Activated CD4-positive, CD25-positive, alpha-beta regulatory T cell treated with anti-CD3 and anti-CD28 coated beads, Interleukin-2, amount 50 U/mL, for 72 hours (primary cell): ENCODE measurements at places on chromosomes 16 and 17.

DNA sequence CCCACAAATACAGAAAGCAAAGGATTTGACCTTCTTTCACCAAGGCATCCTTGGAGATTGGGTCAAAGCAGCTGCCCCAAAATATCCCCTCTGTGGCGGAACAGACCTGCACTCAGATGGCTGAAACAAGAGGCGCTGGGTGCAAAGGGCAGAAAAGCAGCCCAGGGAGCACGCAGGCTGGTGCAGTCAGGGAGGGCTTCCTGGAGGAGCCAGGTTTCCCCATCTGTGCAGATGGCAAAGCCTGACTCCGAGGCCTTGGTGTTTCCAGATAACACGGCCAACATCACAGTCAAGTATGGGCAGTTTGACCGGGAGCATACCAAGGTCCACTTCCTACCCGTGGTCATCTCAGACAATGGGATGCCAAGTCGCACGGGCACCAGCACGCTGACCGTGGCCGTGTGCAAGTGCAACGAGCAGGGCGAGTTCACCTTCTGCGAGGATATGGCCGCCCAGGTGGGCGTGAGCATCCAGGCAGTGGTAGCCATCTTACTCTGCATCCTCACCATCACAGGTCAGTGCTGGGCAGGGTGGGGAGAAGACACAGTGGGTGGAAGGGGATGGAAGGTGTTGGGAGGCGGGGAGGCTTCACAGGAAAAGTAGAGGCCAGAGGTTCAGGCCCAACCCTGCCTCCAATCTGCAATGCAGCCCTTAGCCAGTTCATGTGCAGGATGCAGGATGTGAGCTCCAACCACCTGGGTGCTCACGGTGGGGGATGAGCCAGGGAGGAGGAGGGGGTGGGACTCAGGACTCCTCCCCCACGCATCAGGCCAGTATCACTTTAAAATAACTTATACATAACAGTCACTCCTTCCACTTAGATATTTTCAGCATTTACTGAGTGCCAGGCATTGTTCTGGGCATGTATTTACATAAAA is 26.4 kb upstream of the BEAN1 start:
- DNase-seq = no peak

DNA sequence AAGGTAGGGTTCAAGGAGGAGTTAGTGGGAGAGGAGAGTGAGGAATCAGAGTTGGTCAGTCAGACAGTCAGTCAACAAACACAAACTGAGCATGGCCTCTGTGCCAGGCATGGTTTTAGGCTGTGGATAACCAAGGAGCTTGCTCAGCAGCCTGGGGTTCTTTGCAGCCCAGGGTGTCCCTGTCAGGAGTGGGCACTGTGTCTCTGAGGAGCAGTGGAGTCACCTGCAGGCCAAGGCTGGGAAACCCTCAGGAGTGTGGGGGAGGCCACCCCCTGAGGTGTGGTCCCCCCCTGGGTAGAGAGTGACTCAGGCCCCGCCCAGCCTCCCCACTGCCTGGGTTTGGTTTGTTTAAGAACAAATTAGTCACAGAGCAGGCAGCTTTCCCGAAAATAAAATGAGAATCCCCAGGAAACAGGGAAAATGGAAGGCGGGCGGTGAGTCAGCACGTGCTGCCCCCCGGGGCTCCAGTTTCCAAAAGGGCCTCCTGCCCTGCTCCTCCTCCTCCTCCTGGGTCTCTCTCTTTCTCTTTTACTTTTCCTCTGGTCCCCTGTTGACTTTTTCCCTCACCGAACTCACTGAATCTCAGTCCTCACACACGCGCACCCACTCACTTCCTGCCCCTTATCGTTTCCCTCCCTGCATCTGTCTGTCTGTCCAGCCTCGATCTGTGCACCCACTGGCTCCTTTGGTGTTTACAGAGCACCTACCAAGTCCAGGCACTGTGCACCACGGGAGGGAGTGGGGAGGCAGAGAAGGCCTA is 44.3 kb downstream of the SOCS3 start:
- DNase-seq = no peak

- no peak for DNase-seq
These were observed 3.5 kb upstream of the SALL1 start for GRCh38 chr16:51154271-51155171.

- DNase-seq = no peak
These were observed 25.8 kb upstream of the ACSF3 start for GRCh38 chr16:89067677-89068443.

GRCh38 chr16:54412037-54412436 is 125.5 kb upstream of the IRX3 start:
- no peak for DNase-seq

GRCh38 chr16:8548166-8548565 is 42.1 kb downstream of the TMEM114 start:
- DNase-seq = no peak

GRCh38 chr16:50396761-50397535 is 28.2 kb upstream of the BRD7 start:
- DNase-seq = no peak

- DNase-seq = no peak
These were observed 19.6 kb downstream of the RNF135 start for GRCh38 chr17:30990458-30990857.

DNA sequence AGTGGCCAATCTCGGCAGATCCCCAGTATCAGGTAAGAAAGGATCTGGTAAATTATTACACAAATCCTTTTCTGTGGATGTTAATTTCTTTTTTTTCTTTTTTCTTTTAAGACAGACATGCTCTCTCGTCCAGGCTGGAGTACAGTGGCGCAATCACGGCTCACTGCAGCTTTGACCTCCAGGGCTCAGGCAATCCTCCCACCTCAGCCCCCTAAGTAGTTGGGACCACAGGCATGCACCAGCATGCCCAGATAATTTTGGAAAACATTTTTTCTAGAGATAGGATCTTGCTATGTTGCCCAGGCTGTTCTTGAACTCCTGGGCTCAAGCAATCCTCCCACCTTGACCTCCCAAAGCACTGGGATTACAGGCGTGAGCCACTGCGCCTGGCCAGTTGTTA is 54.0 kb downstream of the GAS7 start:
- DNase-seq = no peak

DNA sequence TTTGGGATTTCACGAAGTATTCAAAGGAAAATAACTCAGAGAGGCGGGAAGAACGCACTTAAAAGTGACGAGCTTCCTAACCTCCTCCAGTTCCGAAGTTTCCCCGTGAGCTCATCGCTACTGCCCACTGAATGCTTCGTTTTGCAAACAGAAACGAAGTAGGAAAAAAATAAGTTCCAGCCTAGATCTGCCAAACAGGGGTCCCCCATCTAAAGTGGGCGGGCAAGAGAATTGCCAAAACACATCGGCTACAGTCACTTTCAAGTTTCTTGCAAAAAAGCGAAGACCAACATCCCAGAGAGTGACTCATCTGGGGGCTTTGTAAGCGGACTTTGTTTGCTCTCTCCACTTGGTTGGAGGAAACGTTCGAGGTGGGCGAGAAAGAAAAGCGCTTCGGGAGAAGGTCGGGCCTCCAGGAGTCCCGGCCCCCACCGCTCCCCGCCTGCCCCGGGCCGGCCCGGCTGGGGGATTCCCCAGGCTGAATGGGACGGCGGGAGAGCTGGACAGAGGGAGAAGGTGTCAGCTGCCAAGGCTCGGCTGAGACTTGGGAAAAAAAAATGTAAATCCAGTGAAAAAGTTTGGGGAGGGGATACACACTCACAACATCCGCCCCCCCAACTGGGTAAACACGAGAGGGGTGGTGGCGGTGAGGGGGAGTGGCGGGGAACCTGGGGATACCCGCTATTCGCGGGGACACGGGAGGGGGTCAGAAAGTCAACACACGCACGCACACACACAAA is 1.0 kb downstream of the VEZF1 start:
- DNase-seq = peak; percentile 42

DNA sequence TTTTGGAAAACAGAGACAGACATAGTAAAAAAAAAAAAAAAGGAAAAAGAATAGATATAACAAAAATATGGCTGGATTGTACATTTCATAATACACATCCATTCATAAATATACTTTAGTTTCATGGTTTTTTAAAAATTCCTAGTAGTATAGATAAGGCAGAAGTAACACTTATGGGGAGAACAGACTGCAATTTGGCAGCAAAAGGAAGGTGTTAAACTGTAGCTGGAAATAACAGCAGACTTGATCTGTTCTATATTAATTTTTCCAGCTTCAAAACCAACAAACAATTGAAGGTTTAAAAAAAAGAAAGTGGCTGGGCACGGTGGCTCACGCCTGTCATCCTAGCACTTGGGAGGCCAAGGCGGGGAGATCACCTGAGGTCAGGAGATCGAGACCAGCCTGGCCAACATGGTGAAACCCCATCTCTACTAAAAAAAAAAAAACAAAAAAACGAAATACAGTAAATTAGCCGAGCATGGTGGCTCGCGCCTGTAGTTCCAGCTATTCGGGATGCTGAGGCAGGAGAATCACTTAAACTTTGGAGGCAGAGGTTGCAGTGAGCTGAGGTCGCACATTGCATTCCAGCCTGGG is 191.8 kb downstream of the SPECC1 start:
- DNase-seq = no peak

DNA sequence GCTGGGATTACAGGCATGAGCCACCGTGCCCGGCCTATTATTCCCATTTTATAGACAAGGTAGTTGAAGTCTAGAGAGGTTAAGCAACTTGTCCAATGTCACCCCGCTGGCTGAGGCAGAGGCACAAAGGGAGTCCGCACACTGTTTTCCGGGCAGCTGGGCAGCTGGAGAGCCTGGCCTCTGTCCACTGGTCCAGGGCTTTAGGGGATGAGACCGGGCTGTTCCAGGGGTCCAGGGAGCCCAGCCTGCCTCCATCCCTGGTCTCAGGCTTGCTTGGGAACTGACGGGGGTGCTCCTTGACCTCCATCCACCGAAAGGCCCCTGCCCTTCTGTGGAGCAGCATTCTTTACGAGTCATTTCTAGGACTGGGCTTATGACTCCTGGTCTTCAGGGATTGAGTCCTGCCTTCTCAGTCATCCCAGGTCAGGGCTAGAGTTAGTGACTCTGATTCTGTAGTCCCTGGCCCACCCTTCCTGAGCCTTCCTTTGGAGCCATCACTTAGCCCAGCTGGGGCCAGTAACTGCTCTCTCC is 37.5 kb downstream of the SOCS3 start:
- no peak for DNase-seq

DNA sequence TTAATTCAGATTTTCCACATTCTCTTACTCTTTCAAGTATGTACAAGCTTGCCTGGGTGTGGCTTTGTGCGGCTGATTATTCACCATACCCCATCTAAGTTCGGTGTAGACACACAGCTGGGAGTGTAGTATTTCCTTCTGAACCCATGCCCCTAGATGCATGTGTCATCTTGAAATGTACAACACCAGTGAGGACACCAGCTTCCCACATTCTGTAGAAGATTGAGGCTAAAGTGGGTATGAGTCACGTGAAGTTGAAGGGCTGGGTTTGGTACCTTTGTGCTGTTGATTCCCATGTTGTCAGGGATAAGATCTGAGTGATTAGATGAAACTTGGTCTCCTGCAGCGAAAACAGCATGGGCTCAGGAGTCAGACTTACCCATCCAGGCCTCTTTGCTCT is 14.6 kb upstream of the DHX8 start:
- no peak for DNase-seq

GRCh38 chr17:81482673-81483072 is 29.9 kb downstream of the ACTG1 start:
- no peak for DNase-seq

GRCh38 chr16:8739989-8740704 is 57.3 kb downstream of the TMEM186 start:
- no peak for DNase-seq

DNA sequence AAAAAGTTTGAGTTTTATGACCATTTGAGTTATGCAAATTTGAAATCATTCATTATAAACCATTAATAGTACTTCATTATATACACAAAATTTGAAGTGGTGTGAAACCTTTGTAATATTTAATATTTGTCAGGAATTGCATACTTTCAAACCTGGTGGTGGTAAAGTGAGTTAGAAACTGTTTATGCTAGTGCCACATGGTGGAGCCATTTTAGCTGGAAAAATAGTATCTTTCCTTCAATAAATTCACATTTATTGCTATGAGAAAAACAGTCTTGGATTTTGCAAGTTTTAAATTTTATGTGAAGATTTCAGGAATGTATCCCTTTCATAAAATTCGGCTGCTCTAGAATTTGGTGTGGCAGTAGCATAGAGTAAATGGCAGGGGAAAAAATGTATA is 7.3 kb upstream of the BLMH start:
- DNase-seq = no peak

- no peak for DNase-seq
These were observed 79.0 kb downstream of the PLD6 start for GRCh38 chr17:17127156-17127555.

DNA sequence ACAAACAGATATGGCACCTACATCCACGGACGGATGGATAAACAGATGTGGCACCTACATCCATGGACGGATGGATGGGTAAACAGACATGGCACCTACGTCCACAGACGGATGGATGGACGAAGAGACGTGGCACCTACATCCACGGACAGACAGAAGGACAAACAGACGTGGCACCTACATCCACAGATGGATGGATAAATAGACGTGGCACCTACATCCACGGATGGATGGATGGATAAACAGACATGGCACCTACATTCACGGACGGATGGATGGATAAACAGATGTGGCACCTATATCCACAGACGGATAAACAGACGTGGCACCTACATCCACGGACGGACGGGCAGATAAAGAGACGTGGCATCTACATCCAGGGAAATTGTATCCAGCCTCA is 45.6 kb downstream of the TIMM22 start:
- DNase-seq = no peak

- DNase-seq = no peak
These were observed 6.5 kb upstream of the LCAT start for GRCh38 chr16:67950335-67950843.

- no peak for DNase-seq
These were observed 36.0 kb upstream of the SLC47A1 start for GRCh38 chr17:19497624-19498023.

DNA sequence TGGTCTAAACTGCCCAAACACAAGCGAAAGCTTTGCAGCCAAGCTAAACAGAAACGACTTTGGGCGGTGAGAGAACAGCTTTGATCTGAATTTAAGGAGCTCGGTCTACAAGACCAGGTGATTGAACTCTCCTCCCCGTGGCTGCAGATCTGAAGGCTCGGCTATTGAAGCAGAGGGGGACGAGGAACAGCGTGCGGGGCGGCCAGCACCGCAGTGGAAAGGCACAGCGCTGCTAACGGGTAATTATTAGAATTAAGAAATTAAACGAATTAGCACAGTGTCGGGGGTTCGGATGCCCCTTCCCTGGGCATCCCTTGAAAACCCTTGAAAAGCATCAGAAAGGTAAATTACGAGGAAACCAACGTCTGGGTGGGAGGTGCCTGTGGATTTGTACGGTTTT is 431 bp downstream of the TEKT3 start:
- no peak for DNase-seq

GRCh38 chr16:47043200-47043599 is 69.7 kb upstream of the DNAJA2 start:
- no peak for DNase-seq
